ENCODE measurements at places on chromosomes 7 and 10.
A peak's percentile ranks its signal among the peaks of the same experiment; 100 is the strongest.

DNA sequence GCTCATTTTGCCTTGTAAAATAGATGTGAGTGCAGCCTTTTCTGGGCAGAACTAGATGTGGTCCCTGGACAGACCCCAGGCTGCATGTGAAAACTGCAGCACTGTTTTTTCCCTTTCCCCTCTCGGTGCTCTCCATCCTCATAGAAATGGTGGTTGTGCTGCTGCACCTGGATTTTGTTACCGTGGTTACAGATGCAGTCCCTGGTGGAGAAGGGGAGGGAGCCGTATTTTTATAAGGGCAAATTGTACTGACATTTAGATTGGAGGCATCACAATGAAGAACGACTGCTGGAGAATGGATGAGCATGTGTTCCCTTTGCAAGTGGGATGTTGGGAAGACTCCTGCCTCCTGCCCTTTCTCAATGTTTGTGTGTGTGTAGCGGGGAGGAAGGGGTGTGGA, 469.9 kb downstream of the CCSER2 start:
- no peak for DNase-seq

- DNase-seq: no peak
These were observed 99.1 kb downstream of the NRP1 start for GRCh38 chr10:33235251-33235884.

DNA sequence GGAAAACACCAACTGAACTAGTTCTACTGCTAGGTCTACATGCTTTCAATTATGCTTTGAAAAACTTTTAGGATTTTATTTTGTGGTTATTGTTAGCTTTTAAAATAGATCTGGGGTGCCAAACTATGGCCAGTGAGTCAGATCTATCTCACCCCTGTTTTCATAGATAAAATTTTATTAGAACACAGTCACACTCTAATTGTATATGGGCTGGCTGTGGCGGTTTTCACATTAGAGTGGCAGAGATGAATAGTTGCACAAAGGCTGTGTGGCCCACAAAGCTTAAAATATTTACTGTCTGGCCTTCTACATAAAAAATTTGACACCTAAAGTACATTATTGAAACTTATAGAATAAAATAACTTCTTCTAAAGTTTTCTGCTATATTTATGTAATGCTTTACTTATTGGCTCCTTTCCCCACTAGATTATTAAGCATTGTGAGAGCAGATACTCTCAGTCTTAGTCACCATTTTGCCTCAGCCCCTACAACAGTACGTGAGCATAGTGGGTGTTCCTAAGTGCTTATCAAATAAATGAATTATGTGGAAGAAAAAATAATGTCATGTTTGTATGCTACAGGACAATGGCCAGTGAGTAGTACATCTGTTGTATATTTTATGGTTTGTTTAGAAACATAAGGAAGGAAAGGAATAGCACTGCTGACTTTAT, 5.4 kb upstream of the SUV39H2 start:
- peak; percentile 32 for DNase-seq

DNA sequence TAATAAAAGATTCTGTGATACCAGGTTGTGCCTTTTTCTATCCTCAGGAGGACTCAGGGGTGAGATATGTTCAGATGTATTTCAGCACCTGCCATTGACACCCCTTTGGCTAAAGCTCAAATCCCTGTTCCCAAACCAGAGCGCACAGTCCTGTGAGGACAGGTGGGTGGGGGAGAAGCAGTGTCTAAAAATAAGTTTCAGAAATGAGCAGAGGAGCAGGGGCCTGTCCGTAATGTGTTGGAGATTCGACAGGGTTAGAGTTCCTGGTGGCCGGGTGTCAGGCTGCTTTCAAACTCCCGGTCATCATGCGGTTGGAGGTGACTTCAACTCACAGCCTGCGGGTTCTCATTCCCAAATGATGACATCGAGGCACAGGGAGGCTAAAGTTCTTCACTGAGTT, 211.5 kb downstream of the KLF6 start:
- DNase-seq: no peak

GRCh38 chr7:37656913-37657530, 26.5 kb upstream of the GPR141 start:
- no peak for DNase-seq

- DNase-seq: no peak
These were observed 219.9 kb downstream of the CELF2 start for GRCh38 chr10:11237571-11237970.

DNA sequence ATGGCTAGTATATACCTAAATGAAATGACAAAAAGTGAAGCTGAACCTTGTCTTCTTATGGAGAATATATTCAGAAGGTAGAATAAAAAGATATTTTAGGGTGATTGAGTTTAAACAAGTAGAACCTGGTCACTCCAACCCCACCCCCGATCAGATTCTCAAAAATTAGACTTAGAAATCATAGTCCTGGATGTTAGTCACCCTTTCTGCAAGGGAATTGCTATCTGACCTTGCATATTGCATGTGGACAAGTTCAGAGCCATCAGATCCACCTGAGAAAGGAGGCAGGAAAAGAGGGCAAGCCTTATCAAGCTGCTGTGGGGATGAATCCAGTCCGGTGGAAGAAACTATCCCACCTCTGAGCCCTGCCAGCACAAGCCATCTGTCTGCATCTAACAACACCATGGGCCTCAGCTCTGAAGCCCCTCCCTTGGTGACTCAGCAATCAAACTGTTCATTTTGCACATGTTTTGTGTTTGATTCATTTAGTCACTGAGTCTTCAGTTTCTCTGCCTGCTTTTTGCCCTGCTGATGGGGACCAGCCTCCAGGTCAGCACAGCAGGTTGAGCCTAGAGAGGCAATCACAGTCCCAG, 727.3 kb downstream of the AUTS2 start:
- DNase-seq: peak; percentile 28

DNA sequence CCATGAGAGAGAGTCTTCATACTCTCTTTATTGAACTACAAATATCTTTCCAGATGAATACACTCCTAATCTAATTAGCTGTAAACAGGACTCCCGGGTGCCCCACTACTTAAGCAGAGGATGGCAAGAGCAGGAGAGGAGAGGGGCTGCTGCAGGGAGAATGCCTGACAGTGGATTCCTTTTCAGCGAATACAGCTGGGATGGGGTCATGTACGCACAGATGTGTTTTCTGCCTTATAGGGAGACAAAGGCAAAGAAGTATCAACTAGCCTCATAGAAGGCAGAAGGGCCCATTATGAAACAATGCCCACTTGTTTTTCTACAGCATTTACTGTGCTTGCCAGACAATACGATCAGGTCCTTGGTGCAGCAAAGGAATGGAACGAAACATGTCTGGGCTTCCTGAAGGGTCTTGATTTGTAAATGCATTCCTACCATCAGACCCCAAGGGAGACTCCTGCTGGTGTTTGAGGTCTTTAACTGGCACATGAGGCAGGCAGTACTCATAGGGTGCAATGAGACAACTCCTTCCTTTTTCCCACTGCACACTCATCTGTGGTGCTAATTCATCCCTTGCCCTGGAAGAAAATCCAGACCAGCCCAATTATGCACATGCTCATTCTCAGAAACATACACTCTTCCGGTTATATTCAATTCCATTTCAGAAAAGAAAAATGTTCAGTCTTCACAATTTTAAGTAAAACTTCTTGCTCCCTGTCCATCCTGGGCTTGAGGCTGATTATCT, 117.1 kb downstream of the AOAH start:
- no peak for DNase-seq

DNA sequence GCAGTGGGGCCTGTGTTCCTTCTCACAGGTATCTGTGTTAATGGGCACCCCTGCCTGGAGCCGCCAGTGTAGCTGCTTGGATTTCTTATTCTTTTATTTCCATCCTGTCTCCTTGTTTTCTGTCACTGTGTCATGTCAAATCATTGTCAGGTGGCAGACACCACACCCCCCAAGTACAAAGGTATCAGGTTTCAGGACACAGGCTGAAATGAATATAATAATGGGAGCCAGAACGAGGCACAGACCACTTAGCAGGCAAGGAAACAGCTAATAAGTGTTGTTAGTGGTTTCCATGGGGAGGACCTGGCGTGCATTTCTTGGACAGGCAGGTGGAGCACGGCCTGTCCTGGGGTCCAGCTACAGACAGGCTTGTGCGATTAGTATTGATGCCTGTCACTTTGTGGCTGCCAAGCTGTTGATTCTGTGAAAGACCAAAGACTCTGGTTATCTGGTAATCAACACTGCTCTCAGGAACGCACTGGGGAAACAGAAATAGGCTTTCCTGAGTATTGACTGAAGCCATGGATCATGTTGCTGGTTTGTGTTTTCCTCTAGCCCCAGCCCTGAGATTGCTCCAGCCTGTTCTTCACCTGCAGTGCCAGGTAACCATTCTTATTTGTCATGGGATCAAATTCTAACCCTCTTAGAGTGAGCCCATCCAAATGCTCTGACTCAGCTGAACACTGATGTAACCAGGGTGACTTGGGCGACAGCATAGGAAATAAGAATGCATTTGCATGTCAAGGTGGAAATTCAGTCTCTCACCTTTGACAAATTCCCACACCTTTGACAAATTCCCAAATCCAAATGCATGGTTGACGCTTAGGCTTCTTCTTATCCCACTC, 1002.0 kb downstream of the LRMDA start:
- DNase-seq: no peak

- DNase-seq: no peak
These were observed 15.4 kb downstream of the AQP1 start for GRCh38 chr7:30927040-30927439.

GRCh38 chr10:73843261-73843660, 31.1 kb downstream of the CAMK2G start:
- no peak for DNase-seq

DNA sequence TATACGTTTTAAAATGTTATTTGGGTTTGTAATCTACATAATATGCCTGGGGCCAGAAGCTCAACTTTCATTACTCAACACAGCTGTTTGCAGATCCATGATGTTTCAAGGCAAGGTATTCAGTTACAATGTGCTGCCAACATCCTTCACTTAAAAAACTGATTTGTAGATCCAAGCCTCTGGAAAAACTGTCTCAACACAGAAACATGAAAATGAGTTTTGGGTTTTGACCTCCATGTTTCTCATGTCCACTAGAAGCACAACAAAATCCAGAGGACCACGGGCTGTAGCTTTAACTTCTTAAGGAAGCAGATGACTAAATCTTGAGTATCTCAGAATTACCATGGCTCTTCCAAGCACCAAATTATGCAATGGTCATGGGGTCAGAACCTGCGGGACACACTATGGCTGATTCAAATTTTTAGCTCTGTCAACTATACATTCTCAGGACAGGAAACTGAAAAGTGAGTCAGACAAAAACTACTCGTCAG, 247.1 kb upstream of the GRB10 start:
- peak; percentile 66 for DNase-seq

- DNase-seq: no peak
These were observed 81.8 kb upstream of the CAV2 start for GRCh38 chr7:116417593-116418345.

DNA sequence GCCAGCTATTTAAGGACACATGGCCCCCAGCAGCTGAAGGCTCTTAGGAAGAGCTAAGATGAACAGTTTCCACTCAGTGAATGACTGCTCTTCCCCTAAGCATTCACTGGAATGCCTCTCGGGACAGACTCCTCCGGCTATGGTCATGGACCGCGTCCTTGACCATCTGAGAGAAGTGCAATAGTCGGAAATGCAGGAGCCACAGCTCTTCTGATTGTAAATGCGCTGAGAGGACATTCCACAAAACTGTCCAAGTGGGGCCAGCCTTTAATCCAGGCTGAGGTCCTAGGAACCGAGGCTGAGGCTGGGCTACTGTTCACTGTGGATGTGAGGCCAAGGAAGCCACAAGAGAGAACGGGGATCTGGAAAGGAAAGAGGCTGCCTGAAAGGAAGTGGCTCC, 162.0 kb upstream of the TMEM72 start:
- DNase-seq: no peak

DNA sequence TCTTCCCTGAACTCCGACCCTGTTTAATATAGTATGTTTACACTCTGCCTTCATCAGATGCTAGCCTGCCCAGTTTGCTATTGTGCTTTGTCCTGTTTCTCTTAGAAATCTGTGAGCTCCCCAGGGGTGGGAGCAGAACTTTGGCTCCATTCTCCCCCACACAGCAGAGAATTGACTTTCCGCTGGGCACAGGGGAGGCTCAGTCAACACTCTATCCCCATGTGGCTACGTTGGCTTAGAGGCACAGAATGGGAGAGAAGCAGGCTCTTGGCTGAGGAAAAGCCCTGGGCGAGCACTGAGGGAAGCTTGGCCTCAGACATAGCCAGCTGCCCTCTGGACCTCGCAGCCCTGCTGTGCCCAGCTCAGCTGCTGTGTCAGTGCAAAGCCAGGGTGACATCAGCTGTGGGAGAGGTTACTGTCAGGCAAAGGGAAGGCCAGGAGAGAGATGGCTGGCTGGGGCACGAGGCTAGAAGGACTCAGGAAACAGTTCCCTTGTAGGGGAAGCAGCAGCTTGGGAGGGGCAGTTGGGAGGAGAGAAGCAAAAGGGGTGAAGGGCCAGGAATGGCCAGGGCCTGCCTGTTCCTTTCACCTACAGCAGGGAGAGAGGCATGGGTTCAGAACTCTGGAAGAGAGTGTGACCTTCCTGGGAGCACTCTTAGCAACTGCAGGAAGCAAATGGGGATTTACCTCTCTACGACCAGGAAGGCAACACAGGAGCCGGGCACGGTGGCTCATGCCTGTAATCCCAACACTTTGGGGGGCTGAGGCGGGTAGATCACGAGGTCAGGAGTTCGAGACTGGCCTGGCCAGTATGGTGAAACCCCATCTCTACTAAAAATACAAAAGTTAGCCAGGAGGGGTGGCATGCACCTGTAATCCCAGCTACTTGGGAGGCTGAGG, 5.8 kb upstream of the SCD start:
- DNase-seq: no peak

- DNase-seq: no peak
These were observed 41.8 kb upstream of the TMEM273 start for GRCh38 chr10:49230004-49230403.

- no peak for DNase-seq
These were observed 32.3 kb downstream of the FAM107B start for GRCh38 chr10:14742382-14742781.

- no peak for DNase-seq
These were observed 12.7 kb downstream of the LDB3 start for GRCh38 chr10:86681047-86681446.

DNA sequence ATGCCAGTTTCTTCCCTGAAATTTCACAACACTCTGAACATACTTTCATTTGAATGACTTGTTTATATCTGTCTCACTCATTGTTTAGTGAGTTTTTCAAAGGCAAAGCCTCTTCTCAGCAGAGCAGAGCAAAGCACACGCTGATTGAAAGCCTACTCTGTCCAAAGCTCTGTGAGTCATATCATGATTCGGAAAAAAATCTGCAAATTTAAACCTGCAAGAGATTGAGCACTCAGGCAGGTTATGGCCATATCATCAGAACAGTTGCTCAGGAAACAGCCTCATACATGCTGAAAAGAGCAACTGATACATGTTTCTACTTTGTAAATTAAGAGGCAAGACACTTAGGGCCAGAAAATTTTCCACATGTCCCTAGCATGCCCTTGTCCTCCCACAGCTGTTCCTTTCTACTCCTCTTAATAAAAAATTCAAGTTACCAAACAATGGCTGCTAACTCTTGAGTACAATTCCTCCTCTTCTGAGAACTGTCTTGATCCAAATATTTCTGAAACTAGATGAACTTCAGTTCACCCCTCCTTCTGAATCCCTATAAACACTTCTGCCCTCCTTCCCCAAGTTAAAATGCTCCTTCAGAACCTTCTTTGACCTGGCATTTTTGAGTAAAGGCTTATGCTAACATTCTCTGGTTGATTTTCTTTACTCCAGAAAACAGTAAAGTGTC, 140.6 kb upstream of the HPS1 start:
- no peak for DNase-seq

Data from GM04504 (cell line).